ENCODE measurements at places on chromosomes 12 and 14.

DNA sequence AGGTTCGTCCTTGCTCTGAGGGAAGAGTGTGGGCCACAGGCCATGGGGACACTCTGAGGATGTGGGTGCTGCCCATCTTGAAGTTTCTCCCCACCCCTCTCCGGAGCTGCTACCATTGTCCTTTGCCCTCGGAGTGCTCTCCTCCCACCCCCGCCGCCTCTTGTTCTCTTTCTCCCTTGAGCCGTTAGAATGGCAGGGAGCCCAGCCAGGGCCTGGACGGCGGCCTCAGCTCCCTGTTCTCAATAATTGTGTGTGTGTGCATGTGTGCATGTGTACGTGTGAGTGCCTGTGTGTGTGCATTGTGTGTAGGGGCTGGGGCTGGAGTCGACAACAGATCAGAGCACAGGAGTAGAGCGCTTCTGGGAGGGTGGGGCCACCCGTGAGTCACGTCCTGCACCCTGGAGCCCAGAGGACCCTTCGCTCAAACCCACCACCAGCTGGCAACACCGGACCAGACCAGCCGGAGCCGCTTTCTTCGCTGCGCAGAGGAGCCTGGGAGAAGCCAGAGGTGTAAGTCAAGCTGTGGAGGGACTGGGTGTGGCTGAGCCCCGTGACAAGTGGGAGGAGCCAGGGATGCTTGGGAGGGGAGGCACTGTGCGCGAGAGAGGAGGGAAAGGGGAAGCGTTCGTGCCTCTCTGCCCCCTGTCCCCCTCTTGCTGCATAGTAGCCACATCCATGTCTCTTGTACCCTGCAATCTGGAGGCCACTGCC is 25.9 kb upstream of the KCNA5 start:
- no peak for DNase-seq

GRCh38 chr12:5466521-5466960 is 34.6 kb downstream of the NTF3 start:
- DNase-seq = peak; percentile 48

DNA sequence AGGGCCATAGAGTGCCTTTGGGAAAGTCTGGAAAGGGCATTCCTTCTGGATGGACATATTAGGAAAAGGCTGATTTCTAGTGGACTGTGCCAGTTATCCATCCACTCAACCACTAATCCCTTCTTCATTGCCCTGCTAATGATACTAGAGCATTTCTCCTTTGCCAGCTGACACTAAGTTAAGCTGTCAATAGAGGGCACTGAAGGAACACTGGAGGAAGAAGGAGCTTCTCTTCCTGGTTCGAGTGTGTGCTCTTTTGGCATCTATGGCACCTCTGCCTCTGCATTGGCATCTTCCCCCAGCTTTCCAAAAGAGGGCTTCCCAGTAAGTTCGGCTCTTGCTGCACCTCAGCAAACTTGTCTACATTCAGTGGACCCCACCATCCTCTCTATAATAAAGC is 165.4 kb downstream of the DERA start:
- peak; percentile 29 for DNase-seq

DNA sequence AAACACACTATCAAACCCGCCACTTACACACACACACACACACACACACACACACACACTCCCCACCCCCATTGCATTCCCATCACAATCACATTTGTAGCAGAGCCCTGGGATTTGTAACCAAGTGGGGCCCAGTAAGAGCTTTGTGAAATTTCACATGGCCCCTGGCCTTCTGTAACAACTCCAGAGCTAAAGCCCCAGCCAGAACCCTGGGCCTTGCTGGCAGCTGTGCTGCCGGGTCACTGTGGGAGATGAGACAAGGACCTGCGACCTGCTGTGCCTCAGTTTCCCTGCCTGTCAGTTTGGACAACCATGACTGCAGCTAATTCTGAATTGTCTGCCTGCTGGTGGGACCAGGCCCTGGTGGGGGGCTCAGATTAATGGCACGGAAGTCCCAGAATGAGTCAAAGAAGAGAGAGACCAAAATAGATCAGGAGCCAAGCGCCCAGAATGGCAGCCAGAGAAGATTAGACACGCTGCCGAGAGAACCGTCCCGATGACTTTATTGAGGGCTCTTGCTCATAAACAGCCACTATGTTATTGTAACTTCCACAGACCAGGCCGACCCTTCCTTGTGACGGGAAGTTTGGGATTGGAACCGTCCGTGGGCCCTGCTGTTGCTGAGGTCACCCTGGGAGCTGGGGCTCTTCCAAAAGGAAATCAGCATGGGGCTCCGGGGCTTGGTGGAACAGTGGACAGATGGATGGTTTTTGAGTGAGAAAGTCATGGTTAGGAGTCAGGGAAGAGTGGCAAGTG is 123.1 kb downstream of the ZFP36L1 start:
- DNase-seq = no peak

DNA sequence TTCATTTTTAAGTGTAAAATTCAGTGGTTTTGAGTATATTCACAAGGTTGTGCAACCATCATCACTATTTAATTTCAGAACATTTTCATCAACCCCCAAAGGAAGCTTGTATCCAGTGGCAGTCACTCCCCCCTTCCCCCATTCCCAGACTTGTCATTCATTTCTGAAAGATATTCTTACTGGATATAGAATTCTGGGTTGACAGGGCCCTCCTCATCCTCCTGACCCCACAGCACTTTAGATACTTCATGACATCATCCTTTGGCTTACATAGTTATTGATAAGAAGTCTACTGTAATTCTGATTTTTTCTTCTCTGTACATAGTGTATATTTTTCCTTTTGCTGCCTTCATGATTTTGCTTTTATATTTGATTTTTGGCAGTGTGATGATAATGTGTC is 8.8 kb upstream of the ADGRD1 start:
- no peak for DNase-seq

DNA sequence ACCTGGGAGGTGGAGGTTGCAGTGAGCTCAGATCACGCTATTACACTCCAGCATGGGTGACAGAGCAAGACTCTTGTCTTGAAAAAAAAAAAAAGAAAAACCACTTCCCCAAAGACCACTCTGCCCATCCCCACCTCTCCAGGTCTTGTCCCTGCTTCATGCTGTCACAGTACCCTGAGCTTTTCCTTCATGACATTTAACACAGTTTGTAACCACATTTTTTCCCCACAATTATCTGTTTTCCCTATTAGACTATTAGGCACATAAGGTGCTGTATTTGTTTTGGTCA is 6.9 kb downstream of the HECTD1 start:
- DNase-seq = no peak

DNA sequence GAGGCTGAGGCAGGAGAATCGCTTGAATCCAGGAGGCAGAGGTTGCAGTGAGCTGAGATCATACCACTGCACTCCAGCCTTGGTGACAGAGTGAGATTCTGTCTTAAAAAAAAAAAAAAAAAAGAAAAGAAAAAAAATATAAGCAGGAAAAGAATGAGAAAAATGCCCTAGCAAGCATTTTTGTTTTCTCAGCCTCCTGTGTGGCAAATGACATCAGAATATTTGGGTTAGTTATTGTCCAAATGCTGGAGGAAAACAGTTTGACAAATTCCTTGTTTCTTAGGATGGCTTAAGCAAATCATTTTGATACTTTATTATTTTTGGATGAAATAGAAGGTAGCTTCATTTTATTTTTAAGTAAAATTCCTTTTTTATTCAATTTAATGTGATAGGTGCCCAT is 7.5 kb upstream of the PTPRR start:
- DNase-seq = no peak

- DNase-seq = no peak
Observed at GRCh38 chr12:190881-191280, 23.1 kb downstream of the SLC6A12 start.

- no peak for DNase-seq
Observed at GRCh38 chr14:106508216-106508615, 981.8 kb downstream of the TMEM121 start.

- peak; percentile 61 for DNase-seq
Observed at GRCh38 chr14:22973217-22974032, 8.9 kb downstream of the AJUBA start.

DNA sequence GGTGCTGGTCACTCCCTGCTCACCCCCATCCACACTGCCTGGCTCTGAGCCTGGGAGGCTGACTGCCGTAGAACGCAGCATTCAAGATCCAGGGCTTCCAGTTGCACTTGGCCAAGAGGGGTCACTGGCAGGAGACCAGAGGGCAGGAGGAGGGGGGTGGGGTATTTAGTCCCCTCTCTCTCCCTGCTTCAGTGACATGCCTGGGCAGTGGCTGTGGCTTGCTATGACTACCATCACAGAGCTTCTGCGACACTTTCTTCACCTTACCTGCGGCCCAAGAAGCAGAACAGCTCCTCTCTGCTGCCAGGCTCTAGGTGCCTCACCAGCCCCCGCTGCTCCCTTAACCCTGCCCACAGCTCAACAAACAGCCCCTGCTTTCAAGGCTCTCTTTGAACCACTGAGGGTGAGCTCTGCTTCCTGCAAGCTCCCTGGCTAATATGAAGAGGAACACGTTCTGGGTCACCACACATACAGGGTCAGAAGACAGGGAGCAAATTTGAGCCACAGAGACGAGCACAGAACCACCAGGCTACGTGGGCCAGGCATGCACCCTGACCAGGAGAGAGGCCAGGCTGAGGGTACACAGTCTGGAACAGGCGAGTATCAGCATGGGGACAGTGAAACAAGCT is 55.7 kb downstream of the ITPK1 start:
- DNase-seq = no peak

GRCh38 chr14:73878436-73878835 is 8.2 kb upstream of the ZNF410 start:
- DNase-seq = no peak

DNA sequence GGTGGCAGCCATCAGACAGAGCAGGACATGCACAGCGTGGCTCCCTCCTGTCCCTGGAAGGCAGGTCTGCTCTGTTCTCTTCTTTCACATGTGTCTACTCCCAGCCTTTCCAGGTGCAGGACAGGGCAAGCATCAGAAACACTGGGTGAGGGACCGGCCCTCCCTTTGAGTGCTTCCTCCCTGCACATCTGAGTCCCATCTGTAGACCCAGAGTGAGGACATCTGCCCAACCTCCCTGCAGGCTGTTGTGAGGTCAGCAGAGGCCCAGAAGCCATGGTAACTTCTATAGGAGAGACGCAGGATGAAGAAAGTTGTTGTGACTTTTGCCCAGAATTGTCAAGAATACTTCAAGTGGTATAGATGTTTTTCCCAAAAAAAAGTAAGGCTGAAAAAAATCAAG is 282.7 kb downstream of the CACNA1C start:
- no peak for DNase-seq

DNA sequence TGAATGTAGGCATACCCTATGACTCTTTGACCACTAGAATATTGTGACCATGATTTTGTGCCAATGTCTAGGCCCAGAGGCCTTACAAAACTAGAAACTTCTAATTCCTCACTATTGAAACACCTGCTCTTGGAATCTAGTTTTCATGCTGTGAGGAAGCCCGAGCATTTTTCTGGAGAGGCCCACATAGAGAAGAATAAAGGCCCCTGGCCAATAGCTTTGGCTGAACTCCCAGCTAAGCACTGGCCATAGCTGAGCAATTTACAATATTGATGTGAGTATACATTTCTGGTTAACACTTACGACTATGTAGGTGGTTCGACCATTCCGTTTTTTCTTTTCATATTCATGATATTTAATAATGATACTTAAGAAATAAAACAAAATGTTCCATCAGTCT is 190.3 kb downstream of the KCNH5 start:
- DNase-seq = no peak

- no peak for DNase-seq
Observed at GRCh38 chr12:106107566-106107965, 31.2 kb downstream of the NUAK1 start.

- no peak for DNase-seq
Observed at GRCh38 chr14:76948213-76948947, 80.1 kb downstream of the IRF2BPL start.

DNA sequence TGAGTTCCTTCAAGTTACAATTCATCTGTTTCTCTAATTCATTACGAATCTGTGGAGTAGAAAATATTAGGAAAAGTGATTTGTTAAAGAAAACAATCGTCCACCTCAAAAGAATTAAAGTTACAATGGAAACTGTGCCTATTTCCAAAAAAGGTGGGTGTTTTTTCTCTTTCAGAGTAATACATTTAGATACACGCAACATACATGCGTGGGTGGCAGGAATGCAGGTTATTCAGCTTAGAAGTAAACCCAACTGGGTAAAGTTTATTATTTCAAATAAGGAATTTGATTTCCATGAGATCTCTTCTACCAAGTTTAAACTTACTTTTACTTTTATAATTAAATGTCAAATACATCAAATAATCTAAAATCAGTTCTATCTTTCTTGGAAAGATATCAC is 52.2 kb downstream of the SSH1 start:
- no peak for DNase-seq

DNA sequence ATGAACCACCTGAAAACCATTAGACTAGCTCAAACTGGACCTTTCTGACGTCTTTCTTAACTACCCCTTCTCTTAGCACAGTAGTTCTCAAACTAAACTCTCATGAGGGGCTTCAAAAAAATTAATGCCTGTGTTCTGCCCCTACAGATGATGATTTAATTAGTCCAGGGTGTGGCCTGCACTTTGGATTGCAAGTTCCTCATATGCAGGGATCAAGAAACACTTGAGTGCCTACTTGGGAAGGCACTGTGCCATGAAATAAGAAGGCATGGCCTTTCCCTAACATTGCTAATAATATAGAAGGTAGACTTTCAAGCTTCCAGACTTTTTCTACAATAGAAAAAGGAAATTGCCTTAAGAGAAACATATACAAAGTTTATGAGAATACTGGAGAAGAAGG is 22.8 kb upstream of the KLHDC2 start:
- DNase-seq = no peak

Data from AG20443 (cell line).